ENCODE measurements at places on chromosomes 12 and 14.
A peak's percentile ranks its signal among the peaks of the same experiment; 100 is the strongest.

DNA sequence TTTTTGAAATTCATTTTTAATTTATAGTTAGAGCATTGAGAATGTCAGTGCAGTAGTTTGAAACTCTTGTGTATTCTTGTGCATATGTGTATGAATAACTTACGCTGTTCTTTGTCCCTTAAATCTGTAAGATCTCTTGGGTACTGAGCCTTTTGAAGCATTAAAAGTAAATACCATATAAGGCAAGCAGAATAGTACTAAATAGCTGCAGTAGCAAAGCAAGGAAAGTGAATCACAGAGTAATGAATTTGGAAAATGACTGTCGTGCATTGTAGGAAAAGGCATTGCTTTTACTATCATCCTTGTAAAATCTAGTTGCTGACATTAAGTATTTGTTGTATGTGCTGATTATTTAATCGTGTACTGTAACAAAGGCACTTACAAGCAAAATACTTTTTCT lies 12.1 kb downstream of the CNOT2 start:
- DNase-seq, result peak; percentile 21

GRCh38 chr14:31060253-31060875 lies 34.2 kb upstream of the STRN3 start:
- DNase-seq, result no peak

DNA sequence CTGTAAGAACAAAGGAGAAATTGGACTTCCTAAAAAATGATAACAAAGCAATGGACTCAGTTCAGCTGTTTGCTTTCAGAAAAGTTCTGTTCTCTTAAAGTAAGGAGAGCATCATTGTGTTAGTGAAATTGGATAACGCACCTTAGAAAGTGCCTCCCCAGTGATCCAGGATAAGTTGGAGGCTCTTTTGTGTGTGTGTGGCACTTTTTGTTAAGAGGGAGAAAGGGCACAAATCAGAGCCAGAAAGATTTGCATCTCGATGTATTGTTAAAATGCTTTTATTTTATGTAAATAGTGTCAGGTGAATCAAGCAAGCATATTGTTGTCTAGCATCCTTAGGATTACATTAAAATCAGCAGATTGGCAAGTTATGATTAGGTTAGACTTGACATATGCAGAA lies 2.1 kb downstream of the STK38L start:
- DNase-seq, result no peak

GRCh38 chr14:21796916-21797315 lies 123.3 kb upstream of the OR4E1 start:
- no peak for DNase-seq

DNA sequence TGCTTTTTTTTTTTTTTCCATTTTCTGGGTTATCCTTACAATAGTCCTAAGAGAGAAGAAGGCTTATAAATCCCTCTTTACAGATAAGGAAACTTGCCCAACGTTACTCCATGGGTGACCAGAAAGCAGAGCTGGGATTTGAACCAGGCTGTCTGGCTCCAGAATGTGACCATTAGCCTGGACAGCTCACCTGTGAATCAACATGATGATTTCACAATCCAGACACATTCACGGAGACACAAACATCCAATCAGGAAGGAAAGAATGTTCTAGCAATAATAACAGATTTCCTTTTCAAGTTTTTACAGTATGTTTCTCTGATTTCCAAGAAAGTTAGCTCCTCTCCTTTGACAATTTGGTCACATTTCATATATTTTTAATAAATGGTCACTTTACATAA lies 118.3 kb downstream of the GALC start:
- no peak for DNase-seq

GRCh38 chr14:93879362-93879983 lies 47.7 kb upstream of the FAM181A start:
- DNase-seq, result no peak

- peak; percentile 91 for DNase-seq
These were observed 4.5 kb downstream of the AJUBA start for GRCh38 chr14:22977684-22978486.

- no peak for DNase-seq
These were observed 97.3 kb upstream of the RBM19 start for GRCh38 chr12:114063435-114063834.

- DNase-seq, result no peak
These were observed 11.6 kb upstream of the FOXN3 start for GRCh38 chr14:89428546-89429198.

All from AG08395 (cell line).